Muscle of leg (tissue), 16 donors: ENCODE measurements at places on chromosomes 7 and 10. TPM values are rescaled to one million over a fixed set of nuclear protein-coding genes. Genes with fewer than 3 reads are reported as not detected.

GRCh38 chr10:63929831-63930467 lies 408.7 kb downstream of the REEP3 start:
- H3K27me3 ChIP-seq, result no peaks in the 10 kb centered on the region
- DNase-seq, result peak; percentile 5
- H3K4me1 ChIP-seq, result no peaks in the 10 kb centered on the region
- no peaks in the 10 kb centered on the region for H3K36me3 ChIP-seq
- H3K27ac ChIP-seq, result no peak overlapping the region

DNA sequence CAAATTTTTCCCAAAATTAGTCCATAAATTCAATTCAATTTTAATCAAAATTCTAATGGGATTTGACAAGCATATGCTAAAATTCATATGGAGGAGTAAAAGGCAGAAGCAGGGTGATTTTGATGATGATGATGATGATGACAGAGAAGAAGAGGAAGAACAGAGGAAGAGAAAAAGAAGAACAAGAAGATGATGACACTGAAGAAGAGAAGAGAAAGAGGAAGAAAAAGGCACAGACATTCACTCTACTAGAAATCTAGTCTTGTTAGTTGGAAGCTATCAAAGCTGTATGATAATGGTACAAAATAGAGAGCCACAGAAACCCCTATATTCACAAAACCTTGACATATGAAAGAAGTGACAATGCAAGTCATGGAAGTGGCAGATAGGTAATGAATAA lies 157.9 kb downstream of the ELMO1 start:
- H3K4me3 ChIP-seq, result no peak overlapping the region
- no peaks in the 10 kb centered on the region for H3K36me3 ChIP-seq
- no peak overlapping the region for H3K27ac ChIP-seq
- H3K27me3 ChIP-seq, result no peaks in the 10 kb centered on the region

- no peak for DNase-seq
- H3K27ac ChIP-seq, result no peak overlapping the region
- no peak overlapping the region for H3K4me3 ChIP-seq
- no peaks in the 10 kb centered on the region for H3K36me3 ChIP-seq
Measured at GRCh38 chr7:155796381-155797261, 15.6 kb downstream of the SHH start.

DNA sequence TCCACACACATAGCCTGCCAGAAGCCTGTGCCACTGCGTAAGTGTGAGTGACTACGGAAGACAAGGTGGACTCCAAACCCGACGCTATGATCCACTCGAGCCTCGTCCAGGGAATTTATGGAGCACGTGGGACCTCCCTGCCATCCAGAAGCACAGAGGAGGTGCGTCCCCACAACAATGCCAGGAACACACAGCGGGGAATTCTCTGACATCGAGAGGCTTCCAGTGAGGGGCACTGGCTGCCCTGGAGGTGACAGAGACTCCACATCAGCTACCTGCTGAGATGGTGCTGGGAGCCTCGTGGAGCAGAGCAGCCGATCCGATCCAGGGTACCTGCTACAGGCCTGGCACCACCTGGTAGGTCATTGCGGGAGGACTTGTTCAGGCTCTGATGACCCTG lies 72.2 kb upstream of the INSIG1 start:
- no peak for DNase-seq
- H3K27ac ChIP-seq, result no peak overlapping the region
- peaks cover 4% of the 10 kb centered on the region for H3K27me3 ChIP-seq
- no peak overlapping the region for H3K4me3 ChIP-seq
- no peaks in the 10 kb centered on the region for H3K36me3 ChIP-seq
- H3K4me1 ChIP-seq, result peaks cover 54% of the 10 kb centered on the region

- no peak overlapping the region for H3K27ac ChIP-seq
- no peaks in the 10 kb centered on the region for H3K27me3 ChIP-seq
- peaks cover 4% of the 10 kb centered on the region for H3K4me1 ChIP-seq
- no peak overlapping the region for H3K4me3 ChIP-seq
- H3K36me3 ChIP-seq, result peaks cover 2% of the 10 kb centered on the region
- DNase-seq, result no peak
Measured at GRCh38 chr7:80187279-80187678, 52.6 kb downstream of the GNAI1 start.

DNA sequence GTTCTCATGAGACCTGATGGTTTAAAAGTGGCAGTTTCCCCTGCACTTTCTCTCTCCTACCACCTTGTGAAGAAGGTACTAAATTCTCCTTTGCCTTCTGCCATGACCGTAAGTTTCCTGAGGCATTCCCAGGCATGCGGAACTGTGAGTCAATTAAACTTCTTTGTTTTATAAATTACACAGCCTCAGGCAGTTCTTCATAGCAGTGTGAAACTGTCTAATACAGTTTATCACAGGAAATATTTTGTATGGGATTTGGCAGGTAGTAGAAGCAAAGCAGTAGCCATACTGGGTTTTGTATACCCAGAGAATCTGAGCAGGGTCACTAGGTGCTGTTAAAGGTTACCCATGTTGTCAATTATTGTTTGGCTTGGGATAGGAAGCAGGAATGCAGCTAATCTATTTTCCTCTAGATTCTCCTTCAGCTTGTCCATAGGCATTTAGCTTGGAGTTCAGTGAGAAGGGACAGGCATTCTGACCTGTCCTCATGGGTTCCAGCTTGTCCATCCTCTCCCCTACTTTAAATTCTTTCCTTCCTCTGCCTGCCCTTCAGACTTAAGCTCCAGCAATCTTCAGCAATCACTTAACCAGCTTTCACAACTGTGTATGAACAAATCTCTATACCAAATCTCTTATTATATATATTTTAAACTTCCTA lies 186.7 kb downstream of the PCLO start:
- H3K4me3 ChIP-seq, result no peak overlapping the region
- no peak overlapping the region for H3K27ac ChIP-seq
- DNase-seq, result no peak
- no peaks in the 10 kb centered on the region for H3K36me3 ChIP-seq
- H3K27me3 ChIP-seq, result no peaks in the 10 kb centered on the region

DNA sequence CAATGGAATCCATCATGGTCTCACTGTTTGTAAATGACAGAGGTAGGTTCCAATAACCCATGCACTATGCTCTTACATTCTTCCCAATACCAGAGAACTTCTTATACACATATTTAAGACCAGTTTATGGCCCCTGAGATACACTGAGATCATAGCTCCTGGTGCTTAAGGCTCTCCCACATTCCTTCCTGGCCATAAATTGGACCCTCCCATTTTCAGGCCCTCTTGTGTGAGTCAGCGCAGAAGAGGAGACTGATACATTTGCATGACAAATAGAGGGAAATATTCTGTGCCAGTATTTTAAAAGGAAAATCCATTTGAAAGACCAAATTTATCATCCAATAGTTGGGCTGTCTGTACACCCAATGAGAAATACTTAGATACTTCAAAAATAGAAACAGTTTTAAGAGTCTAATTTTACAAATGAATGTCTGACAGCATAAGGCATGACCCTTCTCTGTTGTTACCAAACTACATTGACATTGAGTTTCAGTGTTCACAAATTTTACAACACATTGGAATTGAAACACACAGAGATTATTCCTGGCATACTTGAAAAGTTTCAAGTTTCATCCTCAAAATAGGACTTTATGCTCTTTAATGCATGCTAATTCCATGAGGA lies 35.3 kb downstream of the SLC16A9 start:
- no peaks in the 10 kb centered on the region for H3K4me1 ChIP-seq
- H3K36me3 ChIP-seq, result no peaks in the 10 kb centered on the region
- no peak overlapping the region for H3K27ac ChIP-seq
- H3K27me3 ChIP-seq, result no peaks in the 10 kb centered on the region
- DNase-seq, result peak; percentile 43

DNA sequence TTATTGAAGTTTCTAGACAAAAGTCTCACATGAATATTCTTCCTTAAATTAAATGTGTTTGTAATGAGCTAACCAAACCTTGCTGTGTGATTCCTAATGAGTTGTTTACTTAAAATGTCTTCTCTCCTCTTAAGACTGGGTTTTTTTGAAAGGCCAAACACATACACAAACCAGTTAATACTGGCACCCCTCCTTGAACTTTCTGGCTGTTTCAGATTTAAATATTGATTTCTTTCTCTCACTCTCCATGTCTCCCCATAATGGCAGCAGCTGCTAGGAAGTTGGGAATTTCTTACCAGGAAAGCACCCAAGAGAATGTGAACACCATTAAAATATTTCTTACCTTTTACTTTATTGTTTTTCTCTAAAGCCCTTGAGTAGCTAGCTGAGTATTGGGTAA lies 11.4 kb upstream of the PTN start:
- no peak for DNase-seq
- no peak overlapping the region for H3K27ac ChIP-seq
- H3K4me3 ChIP-seq, result no peak overlapping the region
- H3K27me3 ChIP-seq, result no peaks in the 10 kb centered on the region
- peaks cover 5% of the 10 kb centered on the region for H3K4me1 ChIP-seq

- H3K36me3 ChIP-seq, result peaks cover 5% of the 10 kb centered on the region
- no peaks in the 10 kb centered on the region for H3K27me3 ChIP-seq
- no peak overlapping the region for H3K4me3 ChIP-seq
- no peak overlapping the region for H3K27ac ChIP-seq
- no peaks in the 10 kb centered on the region for H3K4me1 ChIP-seq
- DNase-seq, result no peak
Measured at GRCh38 chr7:102132209-102132752, 154.4 kb upstream of the SH2B2 start.

DNA sequence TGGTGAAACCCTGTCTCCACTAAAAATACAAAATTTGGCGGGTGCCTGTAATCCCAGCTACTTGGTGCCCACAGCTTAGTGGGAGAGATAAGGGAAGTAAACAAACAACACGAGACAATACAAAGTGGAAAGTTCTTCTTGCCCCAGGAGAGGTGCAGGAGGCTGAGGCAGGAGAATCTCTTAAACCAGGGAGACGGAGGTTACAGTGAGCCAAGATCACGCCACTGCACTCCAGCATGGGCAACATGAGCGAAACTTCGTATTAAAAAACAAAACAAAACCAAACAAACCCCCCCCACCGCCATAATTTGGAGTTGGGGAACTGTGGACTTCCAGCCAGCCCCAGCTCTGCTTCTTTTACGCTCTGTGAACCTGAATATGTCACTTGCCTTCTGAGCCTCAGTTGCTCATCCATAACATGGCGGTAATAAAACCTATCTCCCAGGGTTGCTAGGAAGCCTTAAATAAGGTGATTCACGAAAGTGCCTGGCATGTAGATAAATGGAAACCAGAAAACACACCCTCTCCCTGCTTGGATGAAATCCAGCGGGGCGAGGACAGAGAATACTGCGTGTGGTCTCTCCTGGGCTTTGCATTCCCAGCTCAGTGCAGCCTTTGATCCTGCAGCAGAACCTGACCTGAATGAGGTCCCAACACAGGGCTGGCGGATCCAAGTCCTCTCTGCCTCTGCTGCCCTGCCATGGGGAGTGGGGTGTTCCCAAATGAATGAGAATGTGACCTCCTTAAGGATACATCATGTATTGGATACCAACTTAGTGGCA lies 10.2 kb downstream of the MLXIPL start:
- no peak overlapping the region for H3K27ac ChIP-seq
- H3K4me1 ChIP-seq, result peaks cover 5% of the 10 kb centered on the region
- peaks cover 14% of the 10 kb centered on the region for H3K27me3 ChIP-seq
- no peak overlapping the region for H3K4me3 ChIP-seq
- DNase-seq, result no peak

DNA sequence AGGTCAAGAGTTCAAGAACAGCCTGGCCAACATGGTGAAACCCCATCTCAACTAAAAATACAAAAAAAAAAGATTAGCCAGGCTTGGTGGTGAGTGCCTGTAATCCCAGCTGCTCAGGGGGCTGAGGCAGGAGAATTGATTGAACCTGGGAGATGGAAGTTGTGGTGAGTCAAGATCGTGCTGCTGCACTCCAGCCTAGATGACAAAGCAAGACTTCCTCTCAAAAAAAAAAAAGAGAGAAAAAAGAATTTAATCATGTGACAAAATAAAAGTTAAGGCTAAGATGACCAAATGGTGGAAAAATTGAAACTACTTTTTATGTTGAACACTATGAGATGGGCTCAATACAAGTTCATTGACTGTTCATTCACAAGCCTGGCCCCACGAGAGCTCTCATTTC lies 141.1 kb upstream of the WDR11 start:
- no peak for DNase-seq
- no peak overlapping the region for H3K27ac ChIP-seq
- H3K4me3 ChIP-seq, result no peak overlapping the region
- H3K27me3 ChIP-seq, result no peaks in the 10 kb centered on the region
- H3K36me3 ChIP-seq, result no peaks in the 10 kb centered on the region
- no peaks in the 10 kb centered on the region for H3K4me1 ChIP-seq

GRCh38 chr7:18494821-18495408 lies 634 bp upstream of the HDAC9 start:
- H3K36me3 ChIP-seq, result no peaks in the 10 kb centered on the region
- H3K4me1 ChIP-seq, result no peaks in the 10 kb centered on the region
- peak overlapping the region; percentile 50 for H3K4me3 ChIP-seq
- DNase-seq, result peak; percentile 76

DNA sequence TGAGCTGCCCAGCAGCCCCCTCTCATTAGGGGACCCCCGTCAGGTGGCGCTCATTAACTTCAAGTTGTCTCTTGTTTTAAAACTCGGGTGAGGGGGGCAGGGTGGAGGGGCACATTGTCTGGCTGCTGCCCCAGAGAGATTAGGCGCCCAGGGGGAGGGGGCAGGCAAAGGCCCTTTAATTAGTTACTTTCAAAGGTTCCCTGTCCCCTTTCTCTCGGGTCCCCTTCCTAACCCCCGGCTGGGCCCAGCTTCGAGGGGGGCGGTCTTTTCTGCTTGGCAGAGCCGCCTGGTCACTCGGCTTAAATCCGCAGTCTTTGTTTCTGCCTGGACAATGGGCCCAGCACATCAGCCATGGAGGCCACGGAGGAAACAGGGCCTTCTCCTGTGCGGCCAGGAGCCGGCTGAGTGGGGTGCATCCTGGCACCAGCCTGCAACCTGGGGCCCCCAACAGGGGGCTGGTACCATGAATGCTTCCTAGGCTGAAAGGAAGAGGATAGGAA lies 38.9 kb upstream of the SLF2 start:
- no peak for DNase-seq
- no peak overlapping the region for H3K4me3 ChIP-seq
- H3K36me3 ChIP-seq, result no peaks in the 10 kb centered on the region
- H3K4me1 ChIP-seq, result peaks cover 7% of the 10 kb centered on the region
- H3K27me3 ChIP-seq, result peaks cover 8% of the 10 kb centered on the region
- no peak overlapping the region for H3K27ac ChIP-seq

DNA sequence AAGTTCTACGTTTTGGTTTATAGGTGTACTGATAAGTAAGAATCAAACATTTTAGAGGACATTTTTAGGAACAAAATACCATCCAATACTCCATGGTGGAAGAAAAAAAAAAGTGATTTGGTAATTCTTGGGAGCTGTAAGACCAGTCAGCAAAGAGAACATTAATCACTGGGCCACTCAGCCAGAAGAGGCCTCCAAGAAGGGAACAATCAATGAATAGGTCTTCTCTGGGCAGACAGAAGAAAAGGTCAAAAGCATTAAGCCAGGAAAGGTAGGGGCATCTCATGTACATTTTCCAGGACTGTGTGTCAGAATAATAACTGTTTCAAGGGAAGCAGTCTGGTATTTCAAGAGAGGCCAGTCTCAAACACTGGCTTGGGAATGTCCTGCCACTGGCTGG lies 190.4 kb upstream of the AGK start:
- H3K4me1 ChIP-seq, result peaks cover 2% of the 10 kb centered on the region
- H3K4me3 ChIP-seq, result no peak overlapping the region
- no peaks in the 10 kb centered on the region for H3K36me3 ChIP-seq
- no peaks in the 10 kb centered on the region for H3K27me3 ChIP-seq
- no peak overlapping the region for H3K27ac ChIP-seq

GRCh38 chr7:938546-939185 lies 15.8 kb downstream of the ADAP1 start:
- H3K27me3 ChIP-seq, result peaks cover 2% of the 10 kb centered on the region
- no peaks in the 10 kb centered on the region for H3K36me3 ChIP-seq
- DNase-seq, result no peak
- no peaks in the 10 kb centered on the region for H3K4me1 ChIP-seq
- H3K27ac ChIP-seq, result no peak overlapping the region

Gene C10orf62
- total RNA-seq, result not detected

Gene DYDC1
- total RNA-seq, result not detected

Gene TDRD1
- 0.13 TPM for total RNA-seq

Gene LIPK
- total RNA-seq, result not detected
